GM12878 (cell line): ENCODE measurements at places on chromosomes 3 and 15.

- DNase-seq: no peak
Observed at GRCh38 chr3:134049676-134050075, 20.0 kb upstream of the SLCO2A1 start.

- no peak for DNase-seq
Observed at GRCh38 chr3:53382106-53382505, 34.8 kb upstream of the DCP1A start.

DNA sequence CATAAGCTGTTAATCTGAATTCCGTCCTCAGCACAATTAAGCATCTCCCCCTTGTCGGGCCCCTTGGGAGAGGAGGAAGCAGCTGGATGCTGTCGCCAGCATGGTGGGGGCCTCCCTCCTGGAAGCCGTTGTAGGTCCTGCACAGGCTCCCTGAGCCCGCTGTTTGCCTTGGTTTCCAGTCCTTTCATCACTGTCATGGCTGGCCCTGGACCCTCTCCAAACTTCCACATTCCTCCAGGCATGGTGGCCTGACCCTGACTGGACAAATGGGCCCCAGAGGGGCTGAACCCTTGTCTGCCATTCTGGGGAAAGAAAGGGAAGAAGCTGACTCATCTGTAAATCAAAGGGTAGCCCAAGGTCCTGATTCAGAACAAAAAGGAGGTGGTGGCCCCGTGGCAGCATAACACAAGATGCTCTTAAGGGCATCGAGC is 300.5 kb upstream of the LRRFIP2 start:
- no peak for DNase-seq

- no peak for DNase-seq
Observed at GRCh38 chr3:12224181-12225147, 64.4 kb upstream of the PPARG start.

DNA sequence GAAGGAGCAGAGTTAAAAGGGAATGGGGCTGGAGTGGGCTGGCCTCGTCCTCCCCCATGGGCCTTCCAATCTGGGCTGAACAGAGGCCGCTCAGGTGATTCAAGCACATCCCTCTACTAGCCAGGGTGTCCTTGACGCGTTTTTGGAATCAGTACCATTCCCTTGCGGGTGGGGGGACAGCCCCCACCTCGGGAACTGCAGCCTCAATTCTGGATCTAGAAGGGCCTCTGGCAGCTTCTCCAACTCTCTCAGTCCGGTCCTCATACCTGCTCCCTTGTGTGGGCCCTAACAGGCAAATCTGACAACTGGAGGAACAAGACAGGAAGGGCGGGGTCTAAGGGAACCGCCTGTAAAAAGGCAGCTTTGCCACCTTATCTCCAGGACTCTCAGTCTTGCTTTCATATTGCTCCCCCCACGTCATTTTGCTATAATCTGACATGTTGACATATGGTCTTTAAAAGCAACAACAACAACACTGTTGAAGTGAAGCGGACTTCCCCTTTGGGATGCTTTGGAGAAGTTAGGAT is 802 bp upstream of the CHRNB4 start:
- no peak for DNase-seq

- no peak for DNase-seq
Observed at GRCh38 chr3:72033666-72034428, 248.9 kb upstream of the PROK2 start.

DNA sequence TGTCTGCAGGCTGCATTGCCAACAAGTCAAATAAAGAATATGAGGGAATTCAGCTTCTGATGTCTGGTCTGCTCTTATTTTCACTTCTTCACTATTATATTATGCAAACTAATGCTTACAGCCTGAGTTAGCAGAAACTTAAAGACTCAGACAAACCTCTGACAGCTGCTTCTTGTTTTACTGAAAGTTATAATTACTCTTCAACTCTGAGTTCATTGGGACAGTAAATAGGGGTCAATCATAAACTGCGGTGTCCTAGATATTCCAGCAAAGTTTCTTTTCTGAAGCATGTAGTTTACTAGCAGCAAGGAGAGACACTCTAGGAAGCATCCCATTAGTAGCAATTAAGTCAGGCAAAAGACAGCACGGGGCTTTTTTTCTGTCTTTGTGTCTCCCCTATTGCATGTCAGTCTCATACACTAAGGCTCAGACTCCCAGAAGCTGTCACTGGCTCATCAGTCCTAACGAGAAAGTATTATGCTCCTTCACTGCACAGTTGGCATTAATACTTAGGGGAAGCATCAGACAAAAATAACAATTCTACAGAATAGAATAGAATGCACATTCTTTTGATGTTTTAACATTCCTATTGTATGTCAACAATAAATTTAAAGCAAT is 1060.8 kb downstream of the ROBO1 start:
- no peak for DNase-seq

- no peak for DNase-seq
Observed at GRCh38 chr15:71505962-71506361, 304.4 kb upstream of the NR2E3 start.

DNA sequence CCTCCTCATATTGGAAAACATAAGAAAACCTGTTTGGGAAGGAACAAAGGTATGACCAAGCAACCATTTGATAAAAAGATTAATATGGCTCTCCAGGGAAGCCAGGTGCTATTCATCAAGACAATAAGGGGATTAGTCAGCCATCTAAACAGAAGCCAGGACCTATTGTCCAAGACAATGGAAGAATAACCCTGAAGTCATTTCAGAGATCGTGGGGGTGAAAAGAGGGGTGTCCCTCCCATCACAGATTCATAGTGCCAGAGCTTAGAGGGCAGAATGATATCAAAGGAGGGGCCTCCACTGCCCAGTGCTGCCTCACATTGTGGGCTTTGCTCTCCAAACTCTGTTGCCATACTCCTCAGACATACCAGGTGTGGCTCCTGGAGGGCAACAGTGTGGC is 73.5 kb downstream of the DAPK2 start:
- no peak for DNase-seq

- DNase-seq: no peak
Observed at GRCh38 chr15:59892985-59893384, 111.1 kb upstream of the FOXB1 start.

GRCh38 chr15:27961801-27962200 is 137.3 kb downstream of the OCA2 start:
- DNase-seq: no peak

DNA sequence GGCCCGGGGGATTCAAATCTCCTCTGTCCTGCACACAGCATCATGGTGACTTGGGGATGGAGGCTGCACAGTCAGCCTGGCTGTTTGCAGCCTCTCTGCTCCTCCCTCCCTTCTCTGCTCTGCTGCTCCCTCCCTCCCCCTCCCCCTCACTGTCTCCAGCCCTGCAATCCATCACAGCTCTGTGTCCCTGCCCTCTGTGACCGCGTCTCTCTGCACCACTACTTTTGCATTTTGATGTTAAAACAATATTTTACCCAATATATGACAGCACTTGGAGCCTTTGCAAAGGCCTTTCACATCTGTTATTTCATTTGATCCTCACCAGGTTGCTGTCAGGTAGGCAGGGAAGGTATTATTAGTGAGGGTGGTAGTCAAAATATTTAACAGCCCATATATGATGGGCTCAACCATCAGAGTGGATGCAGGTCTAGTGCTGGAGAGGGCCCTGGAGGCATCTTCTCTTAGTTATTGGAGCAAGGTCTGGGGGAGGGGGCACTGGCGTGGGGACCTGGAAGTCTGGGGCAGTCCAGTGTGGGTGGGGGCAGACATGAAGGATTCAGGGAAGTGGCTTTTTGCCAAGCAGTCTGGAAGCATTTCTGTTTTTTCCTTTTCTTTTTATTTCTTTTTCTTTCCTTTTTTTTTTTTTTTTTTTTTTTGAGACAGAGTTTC is 16.3 kb upstream of the VPS8 start:
- DNase-seq: no peak

DNA sequence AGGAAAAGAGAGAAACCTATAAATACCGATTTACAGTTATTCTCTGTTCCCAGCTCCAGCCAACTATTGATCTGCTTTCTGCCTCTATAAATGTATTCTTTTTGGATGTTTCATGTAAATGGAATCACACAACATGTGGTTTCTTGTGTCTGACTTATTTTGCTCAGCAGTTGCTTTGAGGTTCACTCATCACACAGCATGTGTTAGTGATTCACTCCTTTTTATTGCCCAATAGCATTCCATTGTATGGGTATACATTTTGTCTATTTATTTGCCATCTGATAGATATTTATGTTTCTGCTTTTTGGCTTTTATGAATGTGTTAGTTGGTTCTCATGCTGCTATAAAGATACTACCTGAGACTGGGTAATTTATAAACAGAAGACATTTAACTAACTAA is 23.6 kb downstream of the CCR1 start:
- no peak for DNase-seq

DNA sequence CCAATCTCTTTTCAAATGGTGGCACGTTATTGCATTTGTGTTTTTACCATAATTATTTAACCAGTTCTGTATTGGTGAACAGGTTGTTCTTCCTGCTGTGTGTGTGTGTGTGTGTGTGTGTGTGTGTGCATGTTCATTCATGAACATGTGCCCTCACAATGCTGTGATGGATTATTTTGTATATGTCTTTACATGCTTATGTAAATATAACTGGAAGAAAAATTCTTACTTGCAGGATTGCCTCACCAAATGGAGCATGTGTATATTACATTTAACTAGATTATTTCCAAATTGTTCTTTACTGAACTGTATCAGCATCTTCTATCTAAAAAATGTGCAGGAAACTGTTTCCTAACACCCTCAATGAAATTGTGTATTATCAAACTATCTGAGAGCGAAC is 175.2 kb upstream of the ZPLD1 start:
- no peak for DNase-seq

- DNase-seq: no peak
Observed at GRCh38 chr3:184584464-184584891, 22.9 kb downstream of the EPHB3 start.

- no peak for DNase-seq
Observed at GRCh38 chr3:146164071-146164470, 3.1 kb upstream of the PLOD2 start.

GRCh38 chr3:9390265-9390888 is 7.0 kb upstream of the SETD5 start:
- no peak for DNase-seq
